ENCODE measurements at places on chromosomes 3 and 15. TPM values are rescaled to one million over a fixed set of nuclear protein-coding genes. Genes with fewer than 3 reads are reported as not detected.
A peak's percentile ranks its signal among the peaks of the same experiment; 100 is the strongest.

- DNase-seq, result no peak
Measured at GRCh38 chr3:1082108-1082507, 10.7 kb upstream of the CNTN6 start.

- peak; percentile 71 for DNase-seq
Measured at GRCh38 chr3:9362731-9363530, at the start of gene THUMPD3. THUMPD3 (plus strand) TSS chr3:9363054; CDS start chr3:9365069, 2,015 bp downstream.

DNA sequence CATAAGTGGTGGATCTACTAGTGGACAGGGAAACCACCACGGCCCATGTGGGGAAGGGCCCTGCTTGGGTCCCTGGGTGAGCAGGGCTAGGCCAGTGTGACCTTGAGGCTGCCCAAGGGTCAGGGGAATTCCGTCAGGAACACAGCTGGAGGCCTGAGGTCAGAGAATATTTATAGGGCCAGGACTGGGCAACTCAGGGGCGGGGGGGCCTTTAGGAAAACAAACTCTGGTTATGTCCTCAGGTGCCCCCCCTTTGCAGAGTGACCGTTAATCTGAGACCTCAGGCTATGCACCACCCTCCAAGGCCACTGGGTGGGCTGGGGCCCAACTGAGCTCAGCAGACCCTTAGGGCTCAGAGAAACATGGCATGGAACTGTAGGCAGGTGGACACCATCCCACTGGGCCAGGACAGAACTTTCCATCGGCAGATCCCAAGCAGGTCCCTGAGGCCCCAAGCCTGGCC is 2.5 kb downstream of the TWF2 start:
- no peak for DNase-seq

DNA sequence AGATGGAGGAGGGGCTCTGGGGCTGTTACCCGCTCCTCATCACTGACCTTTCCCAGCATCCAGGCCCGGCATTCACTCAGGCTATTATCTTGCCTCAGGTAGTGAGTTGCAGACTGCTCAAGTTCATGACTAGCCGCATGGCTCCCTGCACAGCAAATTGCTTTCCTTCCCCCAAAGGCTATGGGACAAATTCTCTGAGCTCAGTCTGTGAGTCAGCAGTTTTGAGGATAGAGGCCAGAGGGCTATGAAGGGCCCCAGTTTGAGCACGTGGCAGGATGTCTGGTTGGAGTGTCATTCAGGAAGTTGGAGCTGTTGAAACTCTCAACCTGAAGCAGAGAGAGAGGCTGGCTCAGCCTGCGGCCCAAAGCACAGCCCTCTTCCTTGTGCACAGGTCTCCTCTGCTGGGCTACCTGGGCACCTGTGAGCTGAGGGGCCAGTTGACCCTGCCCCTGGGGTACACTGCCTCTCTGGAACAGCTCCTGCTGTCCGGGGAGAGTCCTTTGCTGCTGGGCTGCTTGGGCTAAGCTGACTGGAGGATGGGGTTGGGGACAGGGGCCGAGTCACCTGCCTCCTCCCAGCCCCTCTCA is 7.9 kb downstream of the FAH start:
- DNase-seq, result no peak

- DNase-seq, result no peak
Measured at GRCh38 chr3:101900316-101900715, 51.0 kb downstream of the NFKBIZ start.

DNA sequence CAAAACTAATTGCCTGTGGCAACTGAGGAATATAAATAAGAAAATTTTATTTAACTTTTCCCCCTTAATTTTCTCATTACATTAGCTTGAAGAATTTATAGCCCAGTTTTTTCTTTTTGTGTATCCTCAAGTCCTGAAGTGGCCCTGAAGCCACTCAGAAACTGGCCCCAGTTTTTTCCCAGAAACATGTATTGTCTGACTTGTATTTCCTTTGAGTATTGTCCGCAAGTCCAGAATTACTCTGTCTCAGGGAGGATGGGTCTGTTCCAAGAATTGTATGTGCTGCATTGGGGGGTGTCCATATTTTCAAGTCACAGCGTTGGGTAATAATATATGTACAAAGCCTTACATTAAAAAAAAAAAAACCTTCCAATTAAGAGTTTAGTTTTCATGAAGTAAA is 149.7 kb upstream of the IL12A start:
- no peak for DNase-seq

Gene OR5K2
- not detected for total RNA-seq

Gene FSIP1
- total RNA-seq, result 0.73 TPM
